Dermis microvascular lymphatic vessel endothelial cell (primary cell): ENCODE measurements at places on chromosomes 12 and 14.

DNA sequence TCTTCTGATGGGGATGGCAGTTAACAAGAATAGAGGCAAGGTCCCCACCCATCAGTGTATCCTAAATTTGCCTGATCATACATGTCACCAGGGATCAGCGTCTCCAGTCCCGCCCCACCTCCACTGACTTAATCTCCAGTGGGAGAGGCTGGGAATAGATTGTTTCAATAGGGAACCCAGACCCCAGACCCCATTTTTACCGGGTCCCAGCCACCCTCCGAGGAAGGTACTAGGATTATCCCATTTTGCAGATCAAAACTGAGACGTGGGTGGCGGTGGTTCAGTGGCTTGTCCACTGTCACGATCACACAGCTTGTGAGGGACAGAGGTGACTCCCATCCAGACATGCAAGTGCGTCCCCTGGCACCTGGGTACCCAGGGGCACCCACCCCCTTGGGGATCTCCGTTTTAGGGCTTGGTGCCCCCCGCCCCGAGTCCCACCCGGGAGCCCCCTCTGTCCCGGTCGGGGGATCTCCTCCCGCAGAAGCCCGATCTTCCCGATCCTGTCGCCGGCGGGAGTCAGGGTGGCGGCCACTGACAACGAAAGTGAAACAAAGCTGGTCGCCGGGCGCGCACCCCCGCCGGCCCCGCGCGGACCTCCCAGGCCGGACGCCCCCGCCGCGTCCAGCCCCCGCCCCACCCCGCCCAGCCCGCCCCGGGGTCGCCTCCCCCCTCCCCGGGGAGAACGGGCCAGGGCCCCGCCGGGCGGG lies 523 bp downstream of the WSB2 start:
- DNase-seq: no peak

- peak; percentile 73 for DNase-seq
These were observed 27.9 kb downstream of the ACTN1 start for GRCh38 chr14:68951035-68951797.

- no peak for DNase-seq
These were observed 2.9 kb upstream of the SBNO1 start for GRCh38 chr12:123367511-123367910.

DNA sequence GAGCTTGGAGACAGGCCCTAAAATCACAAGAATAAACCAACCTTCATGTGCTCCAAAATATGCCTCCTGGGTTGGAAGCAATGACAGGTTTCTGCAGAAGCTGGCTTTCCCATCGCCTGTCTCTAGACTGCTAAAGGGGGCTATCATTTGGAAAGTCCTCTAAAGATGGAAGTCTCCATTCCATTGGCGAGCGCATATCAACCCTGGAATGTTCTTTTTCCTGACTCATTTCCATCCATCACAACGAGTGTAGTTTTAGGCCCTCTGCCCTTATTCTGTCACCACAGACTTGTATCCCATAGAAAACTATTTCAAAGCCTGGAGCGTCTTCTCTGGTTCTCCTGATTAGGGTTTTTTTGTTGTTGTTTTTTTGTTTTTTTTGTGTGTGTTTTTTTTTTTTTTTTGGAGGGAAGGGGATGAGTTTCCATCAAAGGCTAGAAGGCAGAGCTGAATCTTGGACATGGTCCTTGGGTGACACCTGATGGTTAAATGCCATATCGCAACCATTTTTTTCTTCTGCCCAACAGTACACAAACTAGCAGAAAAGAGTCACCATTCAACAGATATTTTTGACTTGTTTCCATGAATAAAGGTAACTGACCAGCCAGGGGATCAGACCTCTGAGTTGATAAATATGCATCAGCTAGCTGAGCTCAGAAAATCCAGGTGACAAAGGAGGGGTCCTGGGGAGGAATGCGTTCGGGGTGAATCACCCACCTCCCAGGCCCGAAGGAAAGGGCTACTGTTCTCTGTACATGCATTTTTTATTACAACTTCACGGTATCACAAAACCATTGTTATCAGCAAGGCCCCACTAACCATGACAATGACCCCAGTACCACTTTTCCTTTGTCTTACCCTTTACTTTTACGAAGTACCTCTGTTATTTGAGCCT lies 40.5 kb downstream of the KCNA5 start:
- peak; percentile 31 for DNase-seq

DNA sequence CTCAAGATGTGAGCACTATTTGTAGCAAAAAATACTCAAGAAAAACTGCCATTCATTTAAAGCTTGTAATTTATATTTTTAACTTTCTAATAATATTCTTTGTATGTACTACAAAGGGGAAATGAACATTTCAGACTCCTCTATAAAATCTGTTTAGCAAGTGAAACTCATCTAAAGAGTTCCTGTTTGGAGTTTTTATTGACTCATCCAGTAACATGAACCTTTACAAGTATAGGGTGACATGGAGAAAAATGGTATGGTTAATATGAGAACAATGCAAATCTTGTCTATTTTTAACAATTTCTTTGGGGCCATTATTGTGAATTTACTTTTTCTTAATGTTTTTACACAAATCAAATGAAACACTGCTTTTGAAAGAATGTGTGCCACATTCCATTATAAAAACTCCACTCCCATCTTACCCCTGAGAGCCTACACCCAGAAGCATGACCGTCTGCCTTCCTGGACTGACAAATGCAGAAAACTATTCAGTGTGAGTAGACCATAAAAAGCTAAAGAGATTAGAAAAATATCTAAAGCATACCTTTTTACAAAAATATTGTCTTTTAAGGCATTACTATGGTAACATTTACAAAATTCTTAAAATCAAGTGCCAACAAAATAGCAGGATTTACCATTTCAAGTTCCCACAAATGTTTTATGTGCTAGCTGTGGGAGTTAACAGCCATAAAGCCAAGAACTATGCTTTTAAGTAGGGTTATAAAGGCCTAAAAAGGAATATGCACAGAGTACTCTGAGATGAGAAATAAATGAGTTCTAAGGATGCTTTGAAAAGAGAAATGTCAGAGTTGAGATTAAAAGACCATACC lies 144.0 kb downstream of the ADAMTS20 start:
- no peak for DNase-seq

DNA sequence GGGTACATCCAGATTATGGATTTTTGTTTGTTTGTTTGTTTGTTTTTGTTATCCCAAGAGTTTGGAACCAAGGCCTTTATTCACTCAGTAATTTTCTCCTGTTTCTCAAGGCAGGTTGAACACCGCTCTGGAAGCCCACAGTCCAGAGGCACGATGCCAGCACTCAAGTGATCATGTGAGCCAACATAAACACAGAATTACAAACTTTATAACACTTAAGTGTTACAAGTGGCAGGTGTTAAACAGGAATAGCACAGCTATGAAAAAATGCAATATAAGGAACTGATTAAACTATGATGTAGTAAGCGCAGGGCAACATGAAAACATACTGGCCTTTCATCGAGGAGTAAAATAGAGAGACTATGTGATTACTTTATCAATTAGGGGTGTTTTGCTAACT lies 1885.8 kb upstream of the SEL1L start:
- DNase-seq: no peak

DNA sequence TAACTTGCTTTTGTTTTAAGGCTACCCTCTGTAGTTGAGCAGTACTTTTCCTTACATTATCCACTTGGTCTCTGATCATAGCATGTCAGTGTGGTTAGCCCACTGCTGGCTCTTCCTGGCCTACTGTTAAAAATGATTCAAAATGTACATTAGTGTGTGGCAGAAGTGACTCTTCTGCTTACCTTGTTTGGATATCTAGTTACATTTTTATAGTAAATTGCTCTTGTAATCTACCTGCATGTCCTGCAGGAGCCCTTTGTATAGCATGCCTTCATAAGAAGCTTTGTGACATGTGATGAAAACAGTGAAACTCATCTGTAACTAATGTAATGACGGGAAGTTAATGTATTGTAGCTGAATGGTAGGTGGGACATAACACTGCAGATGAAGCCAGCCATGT lies 8.1 kb downstream of the SPATS2 start:
- DNase-seq: no peak

GRCh38 chr12:129371268-129371667 lies 518.0 kb downstream of the GLT1D1 start:
- no peak for DNase-seq

DNA sequence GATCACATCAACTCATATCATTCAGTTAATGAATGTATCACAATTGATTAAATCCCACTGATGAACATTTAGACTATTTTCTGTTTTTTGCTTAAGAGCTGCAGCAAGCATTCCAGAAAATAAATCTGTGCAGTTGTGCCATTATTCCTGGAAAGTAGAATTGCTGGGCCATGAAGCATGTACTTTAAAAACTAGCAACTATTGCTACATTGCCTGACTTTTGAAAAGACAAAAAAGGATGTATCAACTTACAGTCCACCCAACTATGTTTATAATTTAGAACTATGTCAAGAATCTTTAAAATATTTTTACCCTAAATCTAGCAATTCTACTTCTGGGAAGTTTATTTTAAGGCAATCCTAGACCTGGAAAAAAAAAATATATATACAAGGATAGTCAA lies 33.4 kb upstream of the ERGIC2 start:
- DNase-seq: no peak

- DNase-seq: no peak
These were observed 1.8 kb downstream of the C12orf57 start for GRCh38 chr12:6945613-6946012.

GRCh38 chr14:61891170-61891569 lies 128.9 kb downstream of the SNAPC1 start:
- no peak for DNase-seq

- no peak for DNase-seq
These were observed 506.1 kb downstream of the NELL2 start for GRCh38 chr12:44369998-44370397.

GRCh38 chr12:106919910-106920544 lies 35.7 kb upstream of the TMEM263 start:
- peak; percentile 51 for DNase-seq

DNA sequence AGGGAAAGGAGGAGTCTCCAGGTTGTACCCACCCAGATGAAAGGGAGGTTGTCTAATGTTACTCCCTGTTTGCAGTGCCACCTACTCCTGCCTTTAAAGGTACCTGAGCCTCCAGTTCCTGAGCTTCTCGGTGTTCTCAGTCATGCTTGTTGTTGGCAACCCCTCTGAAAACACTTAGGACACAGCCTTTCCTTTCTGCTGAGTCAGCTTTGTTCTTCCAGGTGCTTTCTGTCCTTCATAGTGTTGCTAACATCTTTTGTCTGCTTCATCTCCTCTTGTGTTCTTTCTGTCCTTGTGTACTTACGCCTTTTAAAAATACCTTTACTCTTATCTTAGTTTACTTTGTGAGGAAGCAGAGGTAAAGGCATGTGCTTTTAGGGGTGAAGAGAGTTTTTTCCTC lies 97.0 kb upstream of the NEDD1 start:
- peak; percentile 47 for DNase-seq

DNA sequence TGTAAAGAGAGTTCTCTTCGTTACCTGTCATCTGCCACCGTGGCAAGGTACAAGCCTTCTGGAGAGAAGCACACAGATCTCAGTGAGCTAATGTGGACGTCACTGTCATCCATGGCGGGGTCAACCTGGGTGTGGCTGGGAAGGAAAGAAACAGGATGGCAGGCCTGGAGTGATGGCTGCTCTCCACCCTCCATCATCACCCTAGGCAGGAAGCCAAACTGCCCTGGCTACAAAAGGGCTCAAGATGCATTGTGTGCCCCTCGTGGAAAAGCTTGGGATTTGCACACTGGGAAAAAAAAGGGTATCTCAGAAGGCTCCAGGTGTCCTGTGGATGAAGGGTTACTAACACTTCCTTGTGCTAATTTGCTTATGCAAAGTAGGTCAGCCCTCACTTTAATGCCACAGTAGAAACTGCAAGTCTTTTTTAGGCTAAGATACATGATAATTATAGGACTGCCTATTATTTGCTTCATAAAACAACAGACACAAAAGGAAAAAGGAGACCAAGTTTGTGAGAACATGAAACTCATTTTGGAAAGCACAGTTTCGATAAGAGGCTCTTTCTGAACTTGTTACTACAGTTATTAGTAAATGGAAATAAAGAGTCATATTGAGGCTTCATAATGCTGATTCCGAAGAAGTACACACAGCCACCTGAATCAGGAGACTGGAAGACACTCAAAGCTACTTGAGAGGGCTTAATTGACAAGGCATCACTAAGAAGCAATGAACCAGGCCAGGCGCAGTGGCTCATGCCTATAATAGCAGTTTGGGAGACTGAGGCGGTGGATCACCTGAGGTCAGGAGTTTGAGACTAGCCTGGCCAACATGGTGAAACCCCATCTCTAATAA lies 18.9 kb downstream of the RFC5 start:
- DNase-seq: no peak

GRCh38 chr12:82458101-82458500 lies 99.8 kb downstream of the METTL25 start:
- no peak for DNase-seq

GRCh38 chr12:2177003-2177402 lies 124.2 kb downstream of the CACNA1C start:
- DNase-seq: no peak

GRCh38 chr12:130984183-130985058 lies 30.7 kb downstream of the ADGRD1 start:
- DNase-seq: no peak

DNA sequence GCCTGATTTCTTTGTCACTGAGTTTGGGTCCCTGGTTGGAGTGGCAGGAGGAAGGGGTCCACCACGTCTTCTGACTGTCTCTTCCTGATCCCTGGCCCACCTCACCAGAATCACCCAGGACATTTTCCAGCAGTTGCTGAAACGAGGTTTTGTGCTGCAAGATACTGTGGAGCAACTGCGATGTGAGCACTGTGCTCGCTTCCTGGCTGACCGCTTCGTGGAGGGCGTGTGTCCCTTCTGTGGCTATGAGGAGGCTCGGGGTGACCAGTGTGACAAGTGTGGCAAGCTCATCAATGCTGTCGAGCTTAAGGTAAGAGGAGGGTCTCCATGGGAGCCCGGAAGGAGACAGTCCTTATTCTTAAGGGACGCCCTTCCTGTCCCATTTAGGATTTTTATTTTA lies 12.3 kb downstream of the MARS1 start:
- DNase-seq: no peak

GRCh38 chr12:103249607-103250006 lies 246.2 kb downstream of the C12orf42 start:
- DNase-seq: no peak

GRCh38 chr12:20525064-20525610 lies 156.8 kb downstream of the PDE3A start:
- no peak for DNase-seq

GRCh38 chr14:71555654-71556559 lies 376.3 kb upstream of the RGS6 start:
- DNase-seq: peak; percentile 70
